ENCODE measurements at places on chromosomes 6 and 20.

- DNase-seq, result no peak
- no peaks in the 10 kb centered on the region for H3K4me1 ChIP-seq
- no peak overlapping the region for H3K27ac ChIP-seq
- no peaks in the 10 kb centered on the region for H3K36me3 ChIP-seq
- H3K27me3 ChIP-seq, result no peaks in the 10 kb centered on the region
- H3K4me3 ChIP-seq, result no peak overlapping the region
Measured at GRCh38 chr6:147371325-147371724, 137.2 kb upstream of the SAMD5 start.

- no peak for DNase-seq
- H3K27ac ChIP-seq, result no peak overlapping the region
- no peaks in the 10 kb centered on the region for H3K27me3 ChIP-seq
- H3K4me1 ChIP-seq, result no peaks in the 10 kb centered on the region
- no peak overlapping the region for H3K4me3 ChIP-seq
Measured at GRCh38 chr6:4472969-4473642, 303.1 kb upstream of the CDYL start.

- H3K4me3 ChIP-seq, result no peak overlapping the region
- H3K27me3 ChIP-seq, result no peaks in the 10 kb centered on the region
- H3K27ac ChIP-seq, result no peak overlapping the region
- no peak for DNase-seq
- no peaks in the 10 kb centered on the region for H3K36me3 ChIP-seq
Measured at GRCh38 chr6:47134476-47135189, 92.5 kb upstream of the ADGRF1 start.

- H3K36me3 ChIP-seq, result no peaks in the 10 kb centered on the region
- H3K27ac ChIP-seq, result no peak overlapping the region
- H3K4me3 ChIP-seq, result no peak overlapping the region
- no peaks in the 10 kb centered on the region for H3K27me3 ChIP-seq
Measured at GRCh38 chr6:162538643-162539064, 188.9 kb downstream of the PRKN start.

DNA sequence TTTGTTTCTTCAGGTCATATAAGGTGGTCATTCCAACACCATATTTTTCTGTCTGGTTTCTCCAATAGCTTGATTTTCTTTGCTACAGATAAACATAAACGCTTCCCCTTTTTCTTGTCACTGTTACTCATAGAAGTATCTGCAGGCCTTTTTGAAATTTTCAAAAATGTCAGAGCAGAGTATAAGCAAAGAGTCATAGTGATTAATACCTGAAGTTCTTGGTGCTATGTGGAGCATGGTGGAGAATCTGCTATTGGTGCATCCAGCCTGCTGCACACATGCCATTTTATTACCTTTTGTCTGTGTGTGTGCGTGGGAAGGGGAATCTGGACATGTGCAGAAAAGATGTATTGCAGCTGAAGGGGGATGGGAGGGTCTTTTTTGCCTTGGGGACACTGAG, 19.7 kb downstream of the STX11 start:
- H3K4me3 ChIP-seq, result no peak overlapping the region
- H3K36me3 ChIP-seq, result no peaks in the 10 kb centered on the region
- no peak for DNase-seq
- no peaks in the 10 kb centered on the region for H3K27me3 ChIP-seq
- H3K4me1 ChIP-seq, result no peaks in the 10 kb centered on the region

DNA sequence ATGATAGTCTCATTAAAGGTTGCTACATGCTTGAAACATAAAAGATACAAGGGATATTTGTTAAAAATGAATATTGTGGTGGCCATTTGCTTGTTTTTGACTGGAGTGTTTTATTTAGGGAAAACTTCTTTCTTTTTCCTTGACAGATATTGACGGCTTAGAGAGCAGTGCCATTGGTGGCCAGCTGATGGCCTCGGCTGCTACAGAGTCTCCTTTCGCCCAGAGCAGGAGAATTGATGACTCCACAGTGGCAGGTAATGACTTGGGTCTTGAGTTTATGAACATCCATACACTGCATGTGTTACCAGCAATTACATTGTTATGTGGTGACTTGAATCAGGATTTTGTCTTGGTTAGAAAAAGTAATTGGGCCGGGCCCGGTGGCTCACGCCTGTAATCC, 67.5 kb upstream of the PBOV1 start:
- no peak overlapping the region for H3K4me3 ChIP-seq
- no peak for DNase-seq
- H3K36me3 ChIP-seq, result no peaks in the 10 kb centered on the region

GRCh38 chr20:36872852-36873251, 3.1 kb upstream of the TLDC2 start:
- H3K4me1 ChIP-seq, result no peaks in the 10 kb centered on the region
- no peak overlapping the region for H3K27ac ChIP-seq
- no peak for DNase-seq
- no peaks in the 10 kb centered on the region for H3K27me3 ChIP-seq

GRCh38 chr20:43666376-43667328, at the start of gene MYBL2:
Gene MYBL2 (plus strand): TSS chr20:43667114. CDS start chr20:43667284, 170 bp downstream.
- no peaks in the 10 kb centered on the region for H3K36me3 ChIP-seq
- peaks cover 5% of the 10 kb centered on the region for H3K4me1 ChIP-seq
- DNase-seq, result no peak
- H3K4me3 ChIP-seq, result no peak within 1 kb of the TSS
- peaks cover 22% of the 10 kb centered on the region for H3K27me3 ChIP-seq

- H3K27ac ChIP-seq, result no peak overlapping the region
- H3K4me1 ChIP-seq, result peaks cover 7% of the 10 kb centered on the region
- no peak overlapping the region for H3K4me3 ChIP-seq
- DNase-seq, result no peak
Measured at GRCh38 chr20:36308986-36309385, 2.8 kb downstream of the DLGAP4 start.

- no peak for DNase-seq
- H3K36me3 ChIP-seq, result no peaks in the 10 kb centered on the region
- no peaks in the 10 kb centered on the region for H3K27me3 ChIP-seq
- H3K4me1 ChIP-seq, result no peaks in the 10 kb centered on the region
Measured at GRCh38 chr6:38477680-38478260, 162.0 kb downstream of the BTBD9 start.

DNA sequence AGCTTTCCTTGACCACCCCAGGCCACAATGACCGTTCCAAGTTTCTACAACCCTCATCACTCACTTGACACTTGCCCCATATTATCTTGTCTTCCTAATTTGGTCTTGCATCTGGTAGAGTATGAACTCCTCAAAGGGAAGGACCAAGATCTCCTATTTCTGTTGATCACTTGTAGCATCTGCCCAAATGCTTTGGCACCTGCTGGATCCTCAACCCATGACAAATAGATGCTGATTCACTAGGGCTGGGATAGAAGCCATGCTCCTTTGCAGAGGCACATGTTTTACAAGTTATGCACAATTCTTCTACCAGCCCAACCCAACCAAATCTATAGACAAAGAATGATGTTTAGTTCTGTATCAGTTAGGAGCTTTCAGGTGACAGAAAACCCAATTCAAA, 110.7 kb downstream of the UNC5CL start:
- no peak overlapping the region for H3K27ac ChIP-seq
- H3K4me3 ChIP-seq, result no peak overlapping the region
- H3K27me3 ChIP-seq, result peaks cover 4% of the 10 kb centered on the region
- no peak for DNase-seq
- H3K4me1 ChIP-seq, result no peaks in the 10 kb centered on the region
- no peaks in the 10 kb centered on the region for H3K36me3 ChIP-seq

DNA sequence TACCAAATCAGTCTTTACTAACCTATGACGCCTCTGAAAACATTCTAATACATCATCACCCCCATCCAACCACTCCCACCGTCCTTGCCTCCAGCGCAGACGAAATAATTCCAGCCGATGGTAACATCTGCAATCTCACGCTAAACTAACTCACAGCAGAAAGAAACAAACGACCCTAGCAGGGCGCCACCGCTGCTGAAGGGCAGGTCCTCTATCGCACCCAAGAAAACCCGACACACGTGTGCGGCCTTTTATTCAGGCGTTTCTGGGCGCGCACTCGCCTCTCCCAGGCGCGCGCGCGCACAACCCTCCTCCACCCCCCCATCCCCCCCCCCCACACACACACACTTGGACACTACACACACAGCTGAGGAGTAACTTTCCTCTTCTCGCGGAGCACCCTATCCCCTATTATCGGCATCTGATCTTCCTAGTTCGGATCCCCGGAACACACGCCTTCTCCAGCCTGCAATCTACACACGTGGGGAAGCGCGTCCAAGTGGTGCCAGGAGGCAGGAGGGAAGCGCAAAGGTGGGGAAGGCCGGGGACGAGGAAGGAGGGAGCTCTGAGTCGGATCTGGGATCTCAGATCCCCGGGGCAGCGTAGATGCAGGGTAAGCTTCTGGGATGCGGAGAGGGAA, 1.4 kb downstream of the GFOD1 start:
- no peaks in the 10 kb centered on the region for H3K27me3 ChIP-seq
- H3K4me1 ChIP-seq, result no peaks in the 10 kb centered on the region
- H3K27ac ChIP-seq, result peak overlapping the region; percentile 78
- H3K4me3 ChIP-seq, result peak overlapping the region; percentile 95

DNA sequence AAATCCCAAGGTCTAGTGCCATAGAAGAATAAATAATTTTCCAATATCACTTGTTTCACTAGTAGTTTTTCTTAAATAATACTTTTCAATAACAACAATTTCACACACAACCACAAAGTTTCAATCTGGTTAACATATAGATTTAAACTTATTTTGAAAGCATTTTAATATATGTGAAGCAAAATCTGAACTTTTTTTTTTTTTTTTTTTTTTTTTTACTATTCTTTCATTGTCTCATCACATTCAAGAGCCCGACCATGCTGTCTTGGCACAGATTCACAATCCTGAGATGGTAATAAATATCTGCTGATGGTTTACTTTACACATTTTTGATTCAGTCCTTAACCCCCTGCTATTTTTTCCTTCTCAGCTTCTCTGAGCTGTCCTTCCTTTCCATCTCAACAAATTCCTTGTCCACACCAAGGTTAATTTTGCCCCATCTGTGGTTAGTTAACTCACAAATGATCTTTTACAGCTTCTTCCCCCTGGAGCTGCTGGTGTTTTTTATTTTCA, 262.8 kb downstream of the TMEM242 start:
- H3K4me3 ChIP-seq, result no peak overlapping the region
- no peaks in the 10 kb centered on the region for H3K27me3 ChIP-seq
- no peak for DNase-seq
- H3K27ac ChIP-seq, result no peak overlapping the region
- H3K36me3 ChIP-seq, result no peaks in the 10 kb centered on the region

- no peaks in the 10 kb centered on the region for H3K27me3 ChIP-seq
- DNase-seq, result no peak
- no peaks in the 10 kb centered on the region for H3K4me1 ChIP-seq
- no peaks in the 10 kb centered on the region for H3K36me3 ChIP-seq
Measured at GRCh38 chr20:50405235-50405914, 104.8 kb upstream of the PTPN1 start.

- no peak overlapping the region for H3K4me3 ChIP-seq
- no peaks in the 10 kb centered on the region for H3K36me3 ChIP-seq
- H3K27ac ChIP-seq, result no peak overlapping the region
- no peak for DNase-seq
- no peaks in the 10 kb centered on the region for H3K27me3 ChIP-seq
Measured at GRCh38 chr6:46972531-46972930, 50.8 kb upstream of the ADGRF5 start.

DNA sequence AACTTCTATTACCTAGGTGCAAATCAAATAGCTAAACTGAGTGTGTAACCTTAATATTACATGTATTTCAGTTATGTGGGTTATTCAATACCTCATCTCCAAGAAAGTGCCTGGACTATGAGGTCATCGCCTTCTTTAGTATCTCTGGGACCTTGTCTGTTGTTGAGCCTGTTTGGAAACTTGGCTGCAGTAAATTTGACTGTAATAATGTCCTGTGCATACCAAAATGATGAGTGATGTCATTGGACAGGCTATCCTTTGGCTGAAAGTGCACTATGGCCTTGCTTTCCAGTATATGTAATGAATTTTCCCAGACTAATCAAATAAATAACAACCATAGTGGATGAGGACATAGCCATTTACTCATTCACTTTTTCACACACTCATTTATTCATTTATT, 455.1 kb downstream of the ADGRB3 start:
- no peak overlapping the region for H3K27ac ChIP-seq
- H3K36me3 ChIP-seq, result no peaks in the 10 kb centered on the region
- H3K27me3 ChIP-seq, result no peaks in the 10 kb centered on the region

DNA sequence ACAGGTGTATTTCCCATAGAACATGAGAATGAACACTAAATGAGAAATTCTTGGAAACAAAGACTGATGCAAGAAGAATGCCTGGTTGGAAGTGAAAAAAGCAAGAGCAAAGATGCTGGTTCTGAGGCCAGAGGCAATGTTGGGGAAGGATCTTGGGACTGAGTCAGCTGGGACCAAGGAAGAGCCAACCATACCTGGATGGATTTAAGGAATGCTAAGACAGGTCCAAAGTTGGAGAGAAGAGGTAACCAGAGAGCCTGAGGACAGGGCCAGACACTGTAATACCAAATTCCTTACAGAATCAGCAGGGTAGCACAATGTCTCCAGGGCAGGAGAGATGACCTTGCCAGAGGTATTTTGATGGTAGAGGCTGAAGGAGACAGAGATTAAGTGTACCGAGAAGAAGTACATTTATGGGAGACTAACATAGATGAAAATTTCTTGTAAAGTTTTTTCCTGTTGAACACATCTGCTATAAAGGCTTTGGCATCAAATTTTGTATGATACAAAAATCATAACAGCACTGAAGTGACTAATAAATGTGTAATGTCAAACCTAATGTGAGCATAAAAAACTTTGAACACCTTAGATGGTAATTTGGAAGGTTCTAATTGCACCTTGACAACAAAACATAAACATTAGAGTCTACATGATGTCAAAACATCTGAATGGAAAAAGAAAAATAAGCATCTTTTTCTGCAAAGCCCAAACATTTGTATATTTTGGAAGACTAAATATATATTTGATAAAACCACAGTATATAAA, 221.7 kb upstream of the MARCKS start:
- no peak overlapping the region for H3K4me3 ChIP-seq
- no peak overlapping the region for H3K27ac ChIP-seq
- no peak for DNase-seq
- no peaks in the 10 kb centered on the region for H3K27me3 ChIP-seq
- H3K36me3 ChIP-seq, result no peaks in the 10 kb centered on the region

- no peaks in the 10 kb centered on the region for H3K27me3 ChIP-seq
- peak; percentile 67 for DNase-seq
- no peak overlapping the region for H3K27ac ChIP-seq
- H3K4me3 ChIP-seq, result no peak overlapping the region
- H3K4me1 ChIP-seq, result no peaks in the 10 kb centered on the region
- no peaks in the 10 kb centered on the region for H3K36me3 ChIP-seq
Measured at GRCh38 chr6:37210313-37210968, 40.5 kb downstream of the PIM1 start.

GRCh38 chr20:1891263-1892118, 3.7 kb upstream of the SIRPA start:
- no peak overlapping the region for H3K4me3 ChIP-seq
- DNase-seq, result no peak
- H3K27ac ChIP-seq, result peak overlapping the region; percentile 99
- no peaks in the 10 kb centered on the region for H3K36me3 ChIP-seq
- H3K4me1 ChIP-seq, result no peaks in the 10 kb centered on the region
- no peaks in the 10 kb centered on the region for H3K27me3 ChIP-seq

All from breast epithelium (tissue), 4 donors.